ENCODE measurements at places on chromosomes 11 and 22. TPM values are rescaled to one million over a fixed set of nuclear protein-coding genes. Genes with fewer than 3 reads are reported as not detected.

- no peak for DNase-seq
- H3K36me3 ChIP-seq: no peaks in the 10 kb centered on the region
- H3K27me3 ChIP-seq: no peaks in the 10 kb centered on the region
Observed at GRCh38 chr22:19730655-19731360, 7.5 kb downstream of the GP1BB start.

DNA sequence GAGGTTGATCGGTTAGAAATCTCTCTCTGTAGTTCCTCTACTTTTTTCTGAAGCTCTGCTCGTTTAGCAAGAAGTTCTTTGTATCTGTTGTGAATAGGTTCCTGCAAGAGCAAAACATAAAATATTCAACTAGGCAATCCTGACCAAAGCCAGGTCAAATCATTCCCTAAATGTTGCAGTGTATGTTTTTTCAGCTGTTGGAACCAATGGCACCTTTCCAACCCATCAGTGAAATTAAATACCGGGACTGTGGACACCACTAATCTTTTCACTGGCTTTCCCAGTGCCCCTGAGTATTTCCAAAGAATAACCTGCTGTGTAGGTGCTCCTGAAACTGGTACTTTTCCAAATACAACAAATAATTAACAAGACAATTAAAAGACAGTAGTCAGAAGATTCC is 45.1 kb downstream of the CEP57 start:
- DNase-seq: no peak
- peaks cover 4% of the 10 kb centered on the region for H3K36me3 ChIP-seq
- no peaks in the 10 kb centered on the region for H3K27me3 ChIP-seq
- no peak overlapping the region for H3K27ac ChIP-seq
- no peak overlapping the region for H3K4me3 ChIP-seq

DNA sequence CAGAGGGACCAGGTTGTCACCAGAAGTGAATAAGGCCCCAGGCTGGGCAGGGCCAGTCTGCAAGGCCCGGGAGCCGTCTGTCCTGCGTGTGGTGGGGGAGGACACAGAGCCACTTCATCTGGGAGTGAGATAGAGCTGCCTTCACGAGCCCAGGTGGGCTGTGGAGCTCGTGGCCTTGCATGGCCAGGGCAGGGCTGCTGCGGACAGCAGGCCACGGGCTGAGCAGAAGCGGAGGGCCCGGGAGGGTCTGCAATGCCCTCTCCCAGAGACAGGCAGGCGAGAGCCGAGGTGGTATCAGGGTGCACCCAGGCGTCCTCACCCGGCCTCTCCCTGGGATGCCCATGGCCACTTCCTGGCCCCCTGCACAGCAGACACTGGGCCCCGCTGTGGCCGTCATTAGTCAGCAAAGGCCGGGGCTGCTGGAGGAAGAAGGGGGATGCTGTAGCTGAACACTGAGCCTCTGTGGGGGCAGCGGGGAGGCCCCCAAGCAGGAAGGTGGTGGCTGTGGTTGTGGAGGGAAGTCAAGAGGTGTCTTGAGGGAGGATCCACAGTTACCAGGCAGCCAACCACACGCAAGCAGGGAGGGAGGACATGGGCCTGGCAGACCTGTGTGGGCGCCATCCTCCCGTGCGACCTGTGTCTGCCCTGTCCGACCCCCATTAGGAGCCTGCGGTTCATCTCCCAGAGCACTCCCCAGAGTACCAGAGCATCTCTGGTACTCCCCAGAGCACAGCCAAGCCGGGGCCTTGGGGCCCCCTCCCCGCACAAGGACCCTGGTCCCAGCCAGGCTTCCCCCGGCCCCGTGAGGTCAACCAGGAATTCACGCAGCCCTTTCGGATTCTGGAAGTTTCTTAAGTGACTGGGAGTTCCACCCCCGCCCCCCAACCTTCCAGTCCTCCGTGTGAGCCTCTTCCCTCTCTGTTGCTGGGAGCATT is 1109.5 kb downstream of the BRD1 start:
- no peaks in the 10 kb centered on the region for H3K27me3 ChIP-seq
- no peak for DNase-seq
- H3K36me3 ChIP-seq: no peaks in the 10 kb centered on the region
- H3K4me3 ChIP-seq: no peak overlapping the region

- DNase-seq: no peak
- H3K4me3 ChIP-seq: no peak overlapping the region
- peaks cover 28% of the 10 kb centered on the region for H3K36me3 ChIP-seq
- no peaks in the 10 kb centered on the region for H3K27me3 ChIP-seq
Observed at GRCh38 chr11:134261626-134262488, 8.5 kb downstream of the ACAD8 start.

- no peak overlapping the region for H3K27ac ChIP-seq
- H3K36me3 ChIP-seq: no peaks in the 10 kb centered on the region
- H3K4me1 ChIP-seq: no peaks in the 10 kb centered on the region
- no peak for DNase-seq
- no peak overlapping the region for H3K4me3 ChIP-seq
Observed at GRCh38 chr22:22835771-22836291, 51.8 kb upstream of the IGLL5 start.

DNA sequence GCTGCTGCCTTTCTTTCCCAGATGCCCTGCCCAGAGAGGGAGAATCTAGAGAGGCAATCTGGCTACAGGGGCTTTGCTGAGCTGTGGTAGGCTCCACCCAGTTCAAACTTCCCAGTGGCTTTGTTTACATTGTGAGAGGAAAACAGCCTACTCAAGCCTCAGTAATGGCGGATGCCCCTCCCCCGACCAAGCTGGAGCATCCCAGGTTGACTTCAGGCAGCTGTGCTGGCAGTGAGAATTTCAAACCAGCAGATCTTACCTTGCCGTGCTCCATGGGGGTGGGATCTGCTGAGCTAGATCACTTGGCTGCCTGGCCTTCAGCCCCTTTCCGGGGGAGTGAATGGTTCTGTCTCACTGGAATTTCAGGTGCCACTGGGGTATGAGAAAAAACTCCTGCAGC is 12.2 kb downstream of the BDNF start:
- H3K36me3 ChIP-seq: no peaks in the 10 kb centered on the region
- H3K4me3 ChIP-seq: no peak overlapping the region
- no peak for DNase-seq

- DNase-seq: no peak
- no peak overlapping the region for H3K27ac ChIP-seq
- no peaks in the 10 kb centered on the region for H3K27me3 ChIP-seq
- no peaks in the 10 kb centered on the region for H3K36me3 ChIP-seq
Observed at GRCh38 chr22:45237065-45237990, 3.4 kb downstream of the KIAA0930 start.

Gene OR10A2
- not detected for total RNA-seq

Gene GGTLC2
- not detected for total RNA-seq

DNA sequence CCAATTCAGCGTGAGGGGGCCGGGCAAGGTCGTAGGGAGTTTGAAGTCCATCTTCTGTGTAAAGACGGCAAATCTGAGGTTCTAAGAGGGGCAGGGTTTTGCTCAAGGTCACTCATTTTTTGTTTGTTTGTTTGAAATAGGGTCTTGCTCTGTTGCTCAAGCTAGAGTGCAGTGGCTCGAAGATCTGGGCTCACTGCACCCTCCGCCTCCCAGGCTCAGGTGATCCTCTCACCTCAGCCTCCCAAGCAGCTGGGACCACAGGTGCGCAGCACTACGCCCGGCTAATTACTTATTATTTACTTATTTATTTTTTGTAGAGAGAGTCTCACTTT is 355 bp upstream of the AP1B1 start:
- peak overlapping the region; percentile 75 for H3K4me3 ChIP-seq
- DNase-seq: no peak
- H3K27ac ChIP-seq: peak overlapping the region; percentile 89

Gene A4GALT
- total RNA-seq: 14.3 TPM

Gene SMC1B
- total RNA-seq: not detected

- no peak for DNase-seq
- no peak overlapping the region for H3K4me3 ChIP-seq
- no peaks in the 10 kb centered on the region for H3K4me1 ChIP-seq
- no peak overlapping the region for H3K27ac ChIP-seq
- no peaks in the 10 kb centered on the region for H3K36me3 ChIP-seq
- H3K27me3 ChIP-seq: no peaks in the 10 kb centered on the region
Observed at GRCh38 chr11:125772834-125773505, 5.7 kb downstream of the PATE2 start.

Gene FAM111B
- total RNA-seq: 4.2 TPM

DNA sequence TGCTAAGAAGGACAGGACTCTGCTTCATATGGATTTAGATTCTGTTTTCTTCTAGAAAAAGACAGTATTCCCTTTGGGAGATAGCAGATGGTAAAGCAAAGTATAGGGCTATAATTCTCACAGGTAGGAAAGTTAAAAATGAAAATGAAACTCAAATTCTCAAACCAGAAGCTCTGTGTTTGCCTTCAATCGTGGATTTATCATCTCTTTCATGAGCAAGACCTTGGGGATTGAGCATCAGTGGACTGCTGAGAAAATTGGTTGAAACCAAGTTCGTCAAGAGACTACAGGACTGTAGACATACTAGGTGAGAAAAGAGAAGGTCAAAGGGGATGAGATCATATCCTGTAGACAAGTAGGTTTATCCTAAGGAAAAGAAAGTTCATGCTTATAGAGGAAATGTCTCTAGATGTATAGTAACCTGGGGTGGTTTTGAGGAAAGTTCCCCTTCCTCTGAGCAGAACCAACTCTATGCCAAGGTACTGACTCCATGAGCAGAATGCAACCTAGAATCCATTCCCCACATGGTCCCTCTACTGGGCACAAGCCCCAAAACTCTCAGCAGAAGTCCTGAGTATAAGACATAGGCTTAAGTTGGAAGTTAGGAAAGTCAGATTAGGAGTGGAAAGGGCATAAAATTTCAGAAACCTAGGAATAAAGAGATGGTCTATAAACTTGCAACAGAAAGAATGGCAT is 46.5 kb downstream of the SLC5A12 start:
- no peaks in the 10 kb centered on the region for H3K27me3 ChIP-seq
- H3K4me3 ChIP-seq: no peak overlapping the region
- H3K27ac ChIP-seq: no peak overlapping the region

DNA sequence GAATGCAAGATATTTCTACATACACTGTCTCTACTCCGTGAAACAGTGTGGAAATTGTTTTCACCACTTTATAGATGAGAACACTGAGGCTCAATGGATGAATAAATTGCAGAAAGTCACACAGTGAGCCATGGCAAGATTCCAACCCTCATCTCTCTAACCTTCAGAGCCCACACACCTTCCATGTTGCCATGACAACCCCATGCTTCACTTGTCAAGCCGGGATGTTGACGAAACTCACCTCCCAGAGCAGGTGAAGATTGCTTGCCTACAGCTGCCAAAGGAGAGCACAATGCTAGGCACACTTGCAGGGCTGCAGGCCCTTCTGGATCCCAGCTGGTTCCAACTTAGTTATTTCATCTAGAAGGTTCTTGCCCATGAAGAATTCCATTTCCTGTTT is 71.4 kb upstream of the SEZ6L start:
- no peak overlapping the region for H3K4me3 ChIP-seq
- no peak for DNase-seq
- no peaks in the 10 kb centered on the region for H3K4me1 ChIP-seq
- no peaks in the 10 kb centered on the region for H3K36me3 ChIP-seq

Gene CD3D
- 11.8 TPM for total RNA-seq

Gene KRTAP5-2
- not detected for total RNA-seq

GRCh38 chr11:95999711-96000406 is 76.0 kb upstream of the MTMR2 start:
- no peaks in the 10 kb centered on the region for H3K36me3 ChIP-seq
- no peak for DNase-seq
- H3K4me3 ChIP-seq: no peak overlapping the region

Gene LAYN
- total RNA-seq: 6.3 TPM

Gene OR8A1
- total RNA-seq: not detected

DNA sequence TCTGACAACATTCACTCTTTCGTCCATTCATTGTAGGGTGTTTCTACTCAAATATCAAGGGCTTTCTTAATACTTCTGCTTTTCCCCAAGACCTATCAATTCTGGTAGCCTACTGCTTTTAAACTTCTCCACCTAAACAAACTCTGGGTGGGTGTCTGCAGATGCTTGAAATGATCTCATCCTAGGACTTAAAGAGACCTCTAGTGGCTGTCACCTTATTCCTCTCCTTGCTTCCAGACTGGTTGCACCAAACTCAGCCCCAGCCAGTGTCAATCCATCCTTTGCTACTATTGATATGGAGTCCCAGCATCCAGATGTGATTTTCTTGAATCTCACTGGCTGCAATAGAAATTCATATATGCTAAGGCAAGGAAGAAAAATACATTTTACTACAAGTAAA is 274.7 kb downstream of the NXPE2 start:
- H3K27ac ChIP-seq: no peak overlapping the region
- H3K4me3 ChIP-seq: no peak overlapping the region
- no peaks in the 10 kb centered on the region for H3K36me3 ChIP-seq
- no peak for DNase-seq

DNA sequence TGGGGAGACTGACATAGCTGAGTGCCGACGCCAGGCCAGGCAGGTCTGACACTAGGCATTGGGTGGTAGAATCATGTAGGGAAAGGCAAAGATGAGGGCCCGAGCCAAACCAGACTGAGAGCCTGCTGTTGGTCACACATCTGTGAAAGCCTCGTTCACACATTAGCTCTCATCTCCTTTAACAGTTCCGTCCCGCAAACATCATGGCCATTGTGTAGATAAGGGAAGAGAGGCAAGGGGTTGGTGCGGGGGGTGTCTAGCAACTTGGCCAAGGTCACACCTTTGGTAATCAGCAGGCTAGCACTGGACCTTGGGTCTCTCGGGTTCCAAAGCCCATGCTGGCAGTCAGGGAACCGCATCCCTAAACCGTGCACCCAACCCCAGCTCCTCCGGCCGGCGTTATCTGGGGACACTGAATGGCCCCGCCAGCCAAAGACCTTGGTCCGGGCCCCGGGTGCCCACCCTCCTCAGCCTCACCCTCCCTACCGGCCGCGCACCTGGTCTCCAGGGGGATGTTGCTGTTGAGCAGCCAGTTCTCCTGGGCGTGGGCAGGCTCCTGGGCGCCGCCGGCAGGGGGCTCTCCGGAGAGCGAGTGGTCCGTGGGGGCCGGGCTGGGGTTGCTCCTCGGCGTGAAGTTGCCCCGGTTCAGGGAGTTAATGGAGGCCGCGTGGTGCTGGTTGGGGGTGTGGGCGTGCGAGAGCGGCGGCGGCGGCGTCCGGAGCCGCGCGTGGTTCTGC is 328.3 kb upstream of the NARS2 start:
- no peak for DNase-seq
- H3K4me3 ChIP-seq: no peak overlapping the region
- H3K27me3 ChIP-seq: no peaks in the 10 kb centered on the region
- no peaks in the 10 kb centered on the region for H3K36me3 ChIP-seq
- no peak overlapping the region for H3K27ac ChIP-seq

DNA sequence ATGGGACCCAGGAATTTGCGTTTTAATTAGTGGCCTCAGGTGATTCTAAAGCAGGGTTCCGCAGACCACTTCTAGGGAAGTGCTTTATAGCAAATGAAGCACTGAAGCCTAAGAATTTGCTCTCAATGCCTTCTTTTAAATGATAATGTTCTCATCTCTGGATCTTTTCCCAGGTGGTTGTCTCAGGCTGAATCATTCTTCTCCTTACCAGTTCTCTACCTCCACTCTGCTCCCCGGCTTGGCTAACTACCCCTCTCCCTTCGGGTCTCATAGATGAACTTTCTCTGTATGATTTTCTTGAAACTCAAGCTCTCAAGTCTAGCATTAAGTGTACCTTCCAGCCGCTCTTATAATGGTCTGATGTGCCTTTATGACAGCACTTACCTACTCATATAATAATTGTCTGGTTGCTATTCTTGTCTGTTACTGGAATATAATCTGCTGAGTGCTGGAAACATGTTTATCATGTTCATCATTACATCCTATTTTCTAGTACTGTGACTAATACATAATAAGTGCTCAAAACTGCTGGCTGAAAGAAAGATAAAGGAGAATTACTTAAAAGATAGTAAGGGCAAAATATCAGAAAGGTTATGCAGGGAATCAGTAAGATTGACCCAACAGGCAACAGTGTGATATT is 195.9 kb upstream of the SESN3 start:
- no peaks in the 10 kb centered on the region for H3K4me1 ChIP-seq
- H3K27me3 ChIP-seq: no peaks in the 10 kb centered on the region
- no peak for DNase-seq
- H3K36me3 ChIP-seq: no peaks in the 10 kb centered on the region
- no peak overlapping the region for H3K27ac ChIP-seq
